ENCODE measurements at places on chromosomes 2 and 18.

- no peak for DNase-seq
Observed at GRCh38 chr2:63301481-63301880, 250.9 kb downstream of the OTX1 start.

- no peak for DNase-seq
Observed at GRCh38 chr18:79258447-79258846, 137.3 kb upstream of the NFATC1 start.

DNA sequence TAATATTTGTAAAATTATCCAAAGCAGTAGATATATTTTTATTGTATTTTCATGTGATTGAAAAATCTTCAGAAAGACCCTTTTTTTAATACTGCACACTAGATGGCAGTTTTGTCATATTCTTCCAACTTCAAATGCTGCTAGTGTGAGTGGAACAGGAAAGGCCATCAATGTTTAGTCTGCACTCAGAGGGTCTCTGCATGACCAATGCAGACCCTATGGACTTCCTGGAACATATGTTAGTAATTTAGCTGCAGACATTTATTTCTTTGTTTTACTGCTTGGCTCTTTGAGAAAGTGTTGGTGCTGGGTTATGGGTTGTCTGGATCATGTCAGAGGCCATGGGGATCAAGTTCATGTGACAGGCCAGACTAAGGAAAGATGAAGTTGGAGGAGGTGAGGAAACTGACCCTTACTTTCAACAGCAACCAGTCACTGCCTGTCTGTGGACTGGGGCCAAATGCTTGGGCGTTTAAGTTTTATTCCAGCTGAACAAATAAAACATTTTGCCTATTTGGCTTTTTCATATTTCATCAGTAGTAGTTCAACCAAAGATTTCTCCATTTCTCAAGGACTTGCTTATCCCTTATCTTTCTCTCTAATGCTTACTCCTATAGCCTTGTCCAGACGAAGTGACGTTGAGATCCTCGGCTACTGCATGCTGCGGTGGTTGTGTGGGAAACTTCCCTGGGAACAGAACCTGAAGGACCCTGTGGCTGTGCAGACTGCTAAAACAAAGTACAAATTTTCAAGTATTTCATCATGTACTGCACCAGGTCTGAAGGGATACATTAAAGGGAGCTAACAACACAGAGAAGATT, 84.8 kb downstream of the VRK2 start:
- DNase-seq = no peak

DNA sequence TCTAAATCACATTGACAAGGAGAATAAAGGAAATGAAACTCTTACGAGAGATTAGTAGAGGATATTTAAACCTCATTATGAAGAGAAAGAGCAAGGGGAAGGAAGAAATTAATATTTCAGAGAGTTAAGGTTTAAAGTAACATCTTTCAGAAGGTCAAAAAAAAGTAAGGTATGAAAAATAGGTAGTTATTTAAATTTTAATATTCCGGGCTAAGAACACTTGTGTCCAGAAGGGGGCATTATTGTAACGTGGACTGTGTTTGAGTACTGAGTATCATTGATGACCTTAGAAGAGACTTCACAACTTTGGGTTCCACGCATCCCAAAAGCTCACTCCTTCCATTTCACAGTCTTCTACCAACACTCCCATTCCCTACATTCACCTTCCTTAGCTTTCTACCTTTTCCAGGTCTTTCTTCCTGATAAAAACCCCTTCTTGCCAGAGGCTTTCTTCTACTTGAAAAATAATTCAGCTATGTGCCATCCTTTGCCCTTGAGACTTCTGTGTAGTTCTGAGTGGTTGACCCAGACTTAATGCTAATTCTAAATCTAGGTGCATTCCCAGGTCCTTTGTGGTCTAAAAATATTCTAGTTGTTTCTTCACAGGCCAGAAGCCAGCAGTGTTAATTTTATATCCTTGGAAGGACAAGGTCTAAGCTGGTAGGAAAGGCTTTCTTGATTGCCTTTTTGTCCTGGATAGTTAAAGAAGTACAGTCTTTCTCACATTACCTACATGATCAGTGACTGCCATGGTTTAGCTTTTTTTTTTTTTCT, 16.5 kb downstream of the DYNC1I2 start:
- no peak for DNase-seq

- DNase-seq = no peak
Observed at GRCh38 chr2:65608916-65609315, 176.5 kb upstream of the SPRED2 start.

GRCh38 chr2:1563084-1563857, 150.0 kb downstream of the TPO start:
- no peak for DNase-seq

DNA sequence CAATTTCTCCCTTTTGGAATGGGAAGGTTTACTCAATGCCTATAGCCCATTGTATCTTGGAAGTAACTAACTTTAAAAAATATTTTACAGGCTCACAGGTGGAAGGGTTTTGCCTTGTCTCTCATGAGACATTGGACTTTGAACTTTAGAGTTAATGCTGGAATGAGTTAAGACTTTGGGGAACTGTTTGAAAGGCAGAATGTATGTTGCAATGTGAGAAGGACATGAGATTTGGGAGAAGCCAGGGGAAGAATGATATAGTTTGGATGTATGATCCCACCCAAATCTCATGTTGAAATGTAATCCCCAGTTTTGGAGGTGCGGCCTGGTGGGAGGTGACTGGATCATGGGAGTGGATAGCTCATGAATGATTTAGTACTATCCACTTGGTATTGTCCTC, 17.5 kb upstream of the TBC1D8 start:
- DNase-seq = no peak

- DNase-seq = no peak
Observed at GRCh38 chr2:63853527-63854310, 12.0 kb downstream of the UGP2 start.

DNA sequence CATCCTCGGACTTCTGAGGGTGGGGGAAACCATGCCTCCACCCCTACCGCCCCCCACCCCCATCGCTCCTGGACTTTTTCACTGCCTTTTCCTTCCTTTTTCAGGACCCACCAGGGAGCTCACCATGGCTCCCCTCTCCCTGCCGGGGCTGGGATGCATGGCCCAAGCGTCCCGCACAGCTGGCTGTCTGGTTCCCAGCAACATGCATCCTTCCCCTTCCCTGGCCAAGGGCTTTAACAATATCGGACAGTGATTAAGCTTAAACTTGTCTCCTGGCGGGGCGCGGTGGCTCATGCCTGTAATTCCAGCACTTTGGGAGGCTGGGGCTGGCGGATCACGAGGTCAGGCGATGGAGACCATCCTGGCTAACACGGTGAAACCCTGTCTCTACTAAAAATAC, 44.1 kb downstream of the MRO start:
- DNase-seq = no peak

DNA sequence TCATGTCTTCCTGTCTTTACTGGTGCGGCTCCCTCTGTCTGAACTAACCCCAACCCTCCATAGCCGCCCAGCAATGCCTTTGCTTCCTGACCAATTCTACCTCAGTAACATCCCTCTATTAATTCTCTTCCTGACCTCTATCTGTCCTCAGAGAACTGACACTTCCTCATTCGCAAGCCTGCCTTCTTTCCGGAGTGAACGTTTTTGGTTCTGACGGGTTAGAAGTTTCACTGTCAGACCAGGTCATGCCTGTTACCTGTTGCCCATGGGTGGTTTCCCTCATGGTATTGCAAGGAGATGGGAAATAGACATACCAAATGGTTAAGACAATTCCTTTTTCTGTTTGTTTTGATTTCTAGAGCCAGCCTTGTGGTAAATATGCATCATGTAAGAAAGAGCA, 453.4 kb upstream of the SLC14A2 start:
- DNase-seq = no peak

GRCh38 chr2:80026040-80026729, 278.4 kb downstream of the LRRTM1 start:
- no peak for DNase-seq

DNA sequence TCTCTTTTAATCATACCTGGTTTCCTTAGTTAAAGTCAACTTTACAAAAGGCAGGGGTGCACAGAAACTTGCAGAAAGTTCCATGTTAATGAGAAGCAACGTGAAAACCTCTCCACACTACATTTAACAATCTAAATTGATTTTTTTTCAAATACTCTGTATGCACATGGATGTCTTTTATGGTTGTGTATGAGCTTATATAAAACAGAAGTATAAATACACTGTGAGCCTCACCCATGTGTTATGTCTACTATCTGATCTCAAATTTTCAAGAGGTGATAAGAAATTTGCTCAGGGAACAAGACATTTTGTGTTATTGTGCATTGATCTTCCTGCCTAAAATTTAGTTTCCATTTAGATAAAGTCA, 617.6 kb downstream of the ADCYAP1 start:
- DNase-seq = no peak

DNA sequence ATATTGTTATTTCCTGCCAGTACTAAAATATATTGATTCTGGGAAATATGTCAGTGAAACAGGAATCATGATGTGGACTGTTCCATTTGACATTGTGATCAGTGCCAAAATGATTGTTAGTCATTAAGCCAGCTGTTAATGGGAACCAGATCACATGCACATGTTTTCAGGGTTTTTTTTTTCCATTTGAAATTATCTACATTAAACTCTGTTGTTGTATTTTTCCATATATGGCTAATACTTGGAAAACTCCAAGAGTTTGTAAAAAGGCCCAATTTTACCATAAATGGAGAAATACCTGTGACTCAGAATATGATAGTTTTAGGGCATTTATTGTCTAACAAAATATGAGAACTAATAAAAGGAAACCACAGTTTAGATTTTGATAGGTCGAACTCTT, 13.4 kb downstream of the ITGAV start:
- peak; percentile 75 for DNase-seq

DNA sequence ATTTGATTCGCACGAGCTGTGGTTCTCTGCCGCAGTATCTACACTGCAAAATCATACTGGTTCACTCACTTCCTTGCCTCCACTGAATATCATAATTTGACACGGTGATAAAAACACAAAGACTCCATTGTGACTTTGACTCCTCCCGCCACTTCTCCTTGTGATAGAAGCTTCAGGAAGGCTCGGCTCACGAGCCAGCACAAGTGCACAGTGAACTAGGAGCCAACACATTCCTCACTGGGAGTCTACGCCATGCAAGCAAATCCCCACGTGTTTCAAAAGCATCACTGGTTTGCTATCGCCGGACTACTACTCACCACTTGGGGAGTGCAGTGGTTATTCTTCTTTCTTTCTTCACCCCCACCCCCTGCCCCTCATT, 293.3 kb upstream of the PARD3B start:
- DNase-seq = no peak

DNA sequence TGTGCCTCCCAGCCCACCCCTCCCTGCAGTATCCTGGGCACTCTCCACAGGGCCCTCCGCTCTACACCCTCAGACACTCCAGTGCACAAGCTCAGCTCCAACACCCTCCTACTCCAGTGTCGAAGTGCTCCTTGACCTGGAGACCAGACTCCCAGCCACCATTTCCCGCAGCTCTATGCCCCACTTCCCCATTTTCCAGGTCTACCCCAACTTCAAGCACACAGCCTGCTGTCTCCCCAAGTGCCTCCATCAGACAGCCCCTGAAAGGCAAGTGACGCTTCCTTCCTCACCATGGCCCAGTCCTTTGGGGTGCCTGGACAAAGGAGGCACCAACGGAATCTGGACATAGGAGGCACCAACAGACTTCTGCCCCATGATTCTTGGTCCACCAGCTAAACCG, 7.2 kb downstream of the PASK start:
- no peak for DNase-seq

DNA sequence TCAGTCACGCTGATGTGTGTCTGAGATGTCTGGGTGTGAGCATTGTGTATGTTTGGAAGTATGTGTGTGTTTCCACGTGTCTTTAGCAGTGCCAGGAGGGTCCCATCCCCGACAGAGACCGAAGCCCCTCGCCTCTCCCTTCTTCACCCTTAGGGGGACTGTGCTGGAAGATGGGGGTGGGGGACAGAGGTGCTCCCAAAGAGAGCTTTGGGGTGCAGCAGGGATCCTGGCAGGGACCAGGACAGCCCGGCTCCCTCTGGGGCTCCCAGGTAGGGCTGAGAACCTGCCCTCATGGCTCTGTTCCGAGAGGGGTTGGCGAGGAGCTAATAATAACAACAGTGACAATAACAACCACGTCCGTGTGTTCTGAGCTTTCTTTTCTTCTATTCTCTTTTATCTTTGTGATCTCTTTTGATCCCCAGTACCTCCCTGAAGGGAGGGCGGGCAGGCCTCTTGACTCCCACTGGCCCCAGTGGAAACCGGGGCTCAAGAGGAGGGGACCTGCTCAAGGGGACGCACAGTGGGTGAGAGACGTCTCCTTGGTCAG, 57.6 kb downstream of the SMAD7 start:
- DNase-seq = no peak

DNA sequence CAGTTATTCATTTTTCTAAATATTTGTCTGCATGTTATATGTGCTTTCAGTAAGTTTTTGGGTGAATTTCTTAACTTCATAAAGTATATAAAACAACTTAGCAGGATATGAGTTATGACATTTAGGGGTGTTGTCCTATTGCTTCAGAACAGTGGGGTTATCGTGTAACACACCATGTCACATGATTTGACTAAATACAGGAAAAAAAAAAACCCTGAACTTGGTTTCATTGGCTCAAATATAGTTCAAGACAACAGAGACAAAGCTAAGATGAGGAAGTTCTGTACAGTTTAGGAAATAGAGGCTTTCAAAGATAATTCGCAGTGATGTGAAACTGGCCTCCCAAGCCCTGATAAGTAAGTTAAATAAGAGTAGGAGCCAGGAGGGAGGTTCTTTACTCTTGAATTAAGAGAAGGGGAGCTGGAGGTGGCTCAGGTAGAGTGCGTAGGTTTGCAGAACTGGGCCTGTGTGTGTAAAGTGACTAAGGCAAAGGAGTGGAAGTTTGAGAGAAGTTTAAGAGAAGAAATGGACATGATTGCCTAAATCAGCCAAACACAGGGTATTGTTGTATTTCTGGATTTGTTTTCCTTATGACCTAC, 53.9 kb downstream of the LIMS1 start:
- DNase-seq = no peak

GRCh38 chr18:70075906-70076305, 128.2 kb upstream of the CD226 start:
- DNase-seq = no peak

DNA sequence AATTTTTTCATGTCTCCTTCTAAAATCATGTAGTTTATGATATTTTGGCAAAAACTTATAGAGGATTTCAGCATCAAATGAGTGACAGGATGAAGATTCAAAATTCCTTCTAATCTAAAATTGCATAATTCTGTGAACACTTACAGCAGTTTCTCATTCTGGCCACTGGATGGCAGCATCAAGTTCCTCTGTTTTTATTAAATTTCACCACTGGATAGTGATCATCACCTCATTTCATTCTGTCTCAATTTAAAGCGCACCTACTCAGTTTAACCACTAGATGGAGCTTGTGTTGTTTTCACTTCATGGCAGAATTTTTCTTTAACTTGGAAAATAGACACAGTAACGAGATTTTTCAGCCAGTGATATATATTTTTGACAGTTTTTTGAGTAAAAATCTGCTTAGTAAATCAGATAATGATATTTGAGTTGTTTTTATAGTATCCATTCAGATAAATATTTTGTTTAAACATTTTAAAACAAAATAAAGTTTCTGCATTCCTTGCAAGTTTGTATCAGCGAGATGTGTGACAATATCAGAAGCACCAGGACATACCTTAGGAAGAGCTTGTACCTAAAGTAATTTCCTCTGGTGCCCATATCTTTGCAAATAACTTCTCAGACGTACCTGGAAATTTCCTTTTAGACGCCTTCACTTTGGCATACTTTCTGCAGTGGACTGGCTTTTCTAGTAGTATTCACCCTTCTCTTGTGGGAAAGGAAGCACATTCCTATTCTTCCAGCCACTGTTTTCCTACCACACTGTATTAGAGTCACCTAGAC, 94.7 kb upstream of the ARHGAP15 start:
- DNase-seq = peak; percentile 19

GRCh38 chr2:185862657-185863398, 124.2 kb downstream of the FSIP2 start:
- no peak for DNase-seq
